ENCODE measurements at places on chromosomes 13 and 19.

GRCh38 chr19:18391509-18392075 lies 5.6 kb downstream of the GDF15 start:
- DNase-seq = no peak

DNA sequence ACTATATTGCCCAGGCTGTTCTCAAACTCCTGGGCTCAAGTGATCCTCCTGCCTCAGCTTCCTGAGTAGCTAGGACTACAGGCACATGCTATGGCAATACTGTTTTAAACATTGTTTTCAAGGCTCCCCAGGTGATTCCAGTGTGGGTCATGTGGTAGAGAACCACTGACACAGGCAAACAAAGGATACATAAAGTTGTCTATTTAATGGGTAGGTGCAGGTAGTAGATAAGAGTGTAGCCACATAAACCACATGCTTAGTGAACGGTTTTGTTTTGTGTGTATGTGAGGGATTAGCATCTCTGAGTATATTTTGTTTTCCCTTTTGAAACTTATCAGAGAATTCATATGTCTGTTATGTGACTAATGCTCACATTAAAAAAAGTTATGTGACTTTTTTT lies 36.7 kb downstream of the USPL1 start:
- DNase-seq = no peak

DNA sequence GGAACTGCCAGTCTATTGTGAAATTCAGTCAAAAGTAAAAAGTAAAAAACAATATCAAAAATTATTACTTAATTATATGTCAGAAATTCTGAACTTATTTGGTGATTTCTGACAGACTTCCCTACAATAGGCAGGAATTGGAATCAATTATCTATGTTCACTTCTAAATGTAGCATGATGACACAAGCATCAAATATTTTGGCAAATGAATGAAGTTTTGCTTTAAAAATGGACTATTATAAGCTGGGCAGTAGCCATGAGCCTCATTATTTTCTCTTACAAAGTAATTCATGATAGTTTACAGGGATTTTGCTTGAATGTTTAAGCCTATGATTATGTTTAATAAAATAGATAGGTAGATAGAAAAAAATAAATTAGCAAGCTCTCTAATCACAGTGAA lies 582.6 kb downstream of the SLITRK6 start:
- DNase-seq = no peak

DNA sequence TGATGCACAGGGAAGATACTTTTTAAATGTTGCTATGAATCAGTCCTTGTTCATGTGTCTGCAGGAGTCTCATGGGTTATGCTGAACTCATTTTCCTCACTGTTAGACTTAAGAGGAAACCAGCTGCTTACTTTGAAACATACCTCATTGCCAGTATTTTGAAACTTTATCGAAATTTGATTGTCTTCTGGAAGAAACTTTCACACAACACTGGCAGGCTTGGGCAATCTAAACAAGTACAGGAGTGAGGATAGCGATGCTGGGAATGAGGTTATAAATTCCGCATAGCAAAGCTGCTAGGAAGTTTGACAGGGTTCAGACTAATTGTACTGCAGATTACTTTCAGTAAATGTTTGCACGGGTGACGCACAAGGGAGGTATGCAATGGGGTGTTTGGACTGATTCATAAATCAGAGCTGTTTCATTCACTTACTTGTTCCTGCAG lies 245.7 kb downstream of the DNAJC15 start:
- DNase-seq = no peak

DNA sequence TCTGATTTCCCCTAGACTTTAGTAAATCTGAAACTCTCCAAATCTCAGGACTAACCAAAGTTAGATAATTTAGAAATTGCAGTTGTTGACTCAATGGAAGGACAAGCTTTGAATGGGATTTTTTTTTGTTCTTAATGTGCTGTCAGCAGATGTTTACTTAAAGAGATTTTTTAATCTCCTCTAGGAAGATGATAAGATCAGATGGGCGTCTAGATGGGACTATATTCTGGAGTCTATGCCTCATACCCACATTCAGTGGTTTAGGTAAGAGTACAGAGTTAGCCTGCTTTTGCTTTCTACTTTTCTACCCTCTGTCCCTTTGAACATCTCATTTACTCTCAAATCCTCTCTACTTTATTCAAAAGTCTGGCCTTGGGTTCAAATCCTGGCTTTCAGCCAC lies 39.3 kb downstream of the TM9SF2 start:
- DNase-seq = no peak

DNA sequence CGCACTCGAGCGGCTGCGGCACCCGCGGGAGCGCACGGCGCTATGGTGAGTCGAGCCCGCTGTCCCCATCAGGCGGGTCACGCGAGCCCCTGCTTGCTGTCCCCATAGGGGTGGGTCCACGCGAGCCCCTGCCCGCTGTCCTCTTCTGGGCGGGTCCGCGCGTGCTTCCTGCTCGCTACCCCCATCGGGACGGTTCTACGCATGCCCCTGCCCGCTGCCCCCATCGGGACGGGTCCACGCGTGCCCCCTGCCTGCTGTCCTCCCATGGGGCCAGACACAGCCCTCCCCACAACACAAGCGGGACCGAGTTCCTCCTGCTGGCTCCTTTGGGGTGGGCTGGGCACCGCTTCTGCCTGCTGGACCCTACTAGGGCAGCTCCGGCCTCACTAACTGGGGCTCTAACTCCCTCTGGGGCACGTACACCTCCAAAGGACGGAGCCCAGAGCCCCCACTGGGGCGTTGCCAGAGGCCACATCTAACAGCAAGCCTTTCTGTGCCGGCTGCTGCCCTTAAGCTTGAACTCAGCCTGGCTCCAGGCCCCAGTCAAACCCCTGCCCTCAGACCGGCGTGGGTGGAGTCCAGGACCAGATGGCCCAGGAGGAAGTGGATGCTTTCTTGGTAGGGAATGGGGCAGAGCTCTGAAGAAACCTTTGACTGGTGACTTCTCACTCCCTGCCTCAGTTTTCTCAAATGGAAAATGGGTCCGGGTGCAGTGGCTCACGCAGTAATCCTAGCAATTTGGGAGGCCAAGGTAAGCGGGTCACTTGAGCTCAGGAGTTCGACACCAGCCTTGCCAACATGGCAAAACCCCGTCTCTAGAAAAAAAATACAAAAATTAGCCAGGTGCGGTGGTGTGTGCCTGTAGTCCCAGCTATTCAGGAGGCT lies 722 bp downstream of the COLGALT1 start:
- peak; percentile 85 for DNase-seq

DNA sequence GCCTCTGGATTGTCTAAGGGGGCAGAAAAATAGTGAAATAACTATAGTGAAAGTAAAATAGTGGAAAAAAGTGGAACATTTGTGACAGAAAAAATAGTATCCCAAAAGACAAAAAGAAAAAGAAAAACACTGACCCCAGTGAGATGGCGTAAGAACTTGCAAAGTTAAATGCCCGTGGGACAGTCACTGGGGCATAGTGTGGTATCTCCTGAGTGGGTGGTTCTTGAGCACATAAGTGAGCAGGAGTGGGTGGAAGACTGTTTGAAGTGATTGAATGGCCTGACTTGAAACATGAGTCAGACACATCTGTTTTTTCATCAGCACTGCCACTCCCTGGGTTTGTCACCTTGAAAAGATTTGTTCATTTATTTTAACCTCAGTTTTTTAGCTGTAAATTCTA lies 2.5 kb downstream of the ZNF430 start:
- no peak for DNase-seq

- no peak for DNase-seq
Measured at GRCh38 chr19:38057959-38058690, 151.1 kb downstream of the SIPA1L3 start.

DNA sequence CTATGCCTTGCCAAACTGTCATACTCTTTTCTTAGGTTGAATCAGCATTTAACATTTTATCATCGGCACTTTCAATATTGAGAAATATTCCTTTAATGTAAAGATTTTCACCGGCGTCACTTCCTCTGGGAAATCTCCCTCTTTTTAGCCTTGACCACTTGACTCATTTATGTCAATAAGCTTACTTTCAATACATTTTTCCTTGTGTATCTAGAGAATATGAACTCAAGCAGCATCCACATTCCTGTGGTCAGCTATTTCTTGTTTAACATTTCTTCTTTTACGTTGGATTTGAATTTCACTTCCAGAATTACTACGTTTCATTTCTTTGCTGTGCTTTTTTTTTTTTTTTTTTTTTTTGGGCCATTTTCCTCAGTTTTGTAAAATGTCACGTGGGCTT lies 271.2 kb upstream of the HTR2A start:
- no peak for DNase-seq

DNA sequence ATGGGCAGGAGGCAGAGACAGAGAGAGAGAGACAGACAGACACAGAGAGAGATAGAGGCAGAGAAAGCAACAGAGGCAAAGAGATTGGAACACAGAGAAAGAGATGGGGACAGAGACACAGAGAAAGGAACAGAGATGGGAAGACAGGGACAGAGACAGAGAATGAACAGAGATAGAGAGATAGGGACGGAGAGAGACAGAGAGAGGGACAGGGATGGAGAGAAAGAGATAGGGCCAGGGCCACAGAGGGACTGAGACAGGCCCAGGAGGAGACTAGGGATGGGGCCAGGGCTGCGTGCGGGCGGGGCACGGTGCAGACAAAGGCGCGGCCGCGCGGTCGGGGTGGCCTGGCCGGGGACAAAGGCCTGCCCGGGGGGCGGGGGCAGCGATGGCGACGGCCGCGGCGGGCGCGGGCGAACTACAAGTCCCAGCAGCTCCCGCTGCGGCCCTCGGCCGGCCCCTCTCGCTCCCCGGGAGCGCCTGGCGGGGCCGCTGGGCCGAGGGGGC lies at the start of gene ZNF358:
Gene ZNF358, plus strand, starts transcription at position 459 of the 507 bp plus-strand sequence. CDS start 3,140 bp downstream, outside the sequence.
- DNase-seq = peak; percentile 89

GRCh38 chr19:55640043-55640576 lies 692 bp upstream of the ZNF580 start:
- DNase-seq = peak; percentile 80

Data from Right ventricle myocardium superior (tissue), 1 donor.